ENCODE measurements at places on chromosomes 12 and 14.

- peaks cover 15% of the 10 kb centered on the region for H3K4me1 ChIP-seq
- no peaks in the 10 kb centered on the region for H3K27me3 ChIP-seq
- H3K27ac ChIP-seq, result no peak overlapping the region
- no peak for DNase-seq
Observed at GRCh38 chr14:54475911-54476310, 12.9 kb downstream of the GMFB start.

- no peak overlapping the region for H3K4me3 ChIP-seq
- H3K27ac ChIP-seq, result no peak overlapping the region
- peaks cover 1% of the 10 kb centered on the region for H3K36me3 ChIP-seq
- H3K27me3 ChIP-seq, result peaks cover 4% of the 10 kb centered on the region
Observed at GRCh38 chr12:131464081-131464480, 246.8 kb upstream of the SFSWAP start.

DNA sequence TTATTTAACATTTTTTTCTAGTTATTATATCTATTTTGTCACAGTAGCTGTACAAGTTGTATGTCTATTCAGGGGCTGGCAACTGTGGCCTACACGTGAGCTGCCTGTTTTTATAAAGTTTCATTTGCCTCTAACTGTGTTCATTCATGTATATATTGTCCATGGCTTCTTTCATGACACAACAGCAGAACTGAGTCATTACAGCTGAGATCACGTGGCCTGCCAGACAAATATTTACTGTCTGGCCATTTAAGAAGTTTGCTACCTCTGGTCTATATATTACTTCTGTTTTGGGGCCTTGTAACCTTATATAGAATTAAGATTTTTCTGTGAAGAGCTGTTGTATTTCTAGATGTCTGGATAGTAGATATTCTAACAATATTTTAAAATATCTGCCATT, 37.9 kb downstream of the KIAA0586 start:
- H3K4me3 ChIP-seq, result no peak overlapping the region
- H3K27ac ChIP-seq, result no peak overlapping the region
- H3K36me3 ChIP-seq, result peaks cover 24% of the 10 kb centered on the region
- H3K27me3 ChIP-seq, result no peaks in the 10 kb centered on the region
- H3K4me1 ChIP-seq, result no peaks in the 10 kb centered on the region
- DNase-seq, result no peak

- no peaks in the 10 kb centered on the region for H3K36me3 ChIP-seq
- no peak for DNase-seq
- H3K4me3 ChIP-seq, result no peak overlapping the region
- no peak overlapping the region for H3K27ac ChIP-seq
- H3K27me3 ChIP-seq, result no peaks in the 10 kb centered on the region
Observed at GRCh38 chr12:93133361-93133760, 204.3 kb upstream of the EEA1 start.

DNA sequence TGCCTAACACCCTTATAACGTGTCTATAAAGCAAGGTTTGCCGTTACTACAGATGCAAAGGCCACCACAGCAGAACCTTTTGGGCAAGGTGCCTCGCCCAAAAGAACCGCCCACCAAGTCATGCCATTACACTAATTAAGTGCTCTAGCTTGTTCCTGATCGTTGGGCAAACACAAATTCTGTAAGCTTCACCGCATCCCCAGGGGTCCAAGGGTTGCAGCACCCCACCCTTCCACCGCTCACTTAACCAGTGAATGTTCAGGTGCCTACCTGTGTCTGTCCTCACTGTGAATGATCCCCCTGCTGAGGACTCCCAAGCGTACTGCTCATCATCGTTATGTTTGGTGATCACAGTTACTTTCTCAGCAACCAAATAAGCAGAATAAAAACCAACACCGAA, 1.4 kb downstream of the HSP90AA1 start:
- peak overlapping the region; percentile 95 for H3K27ac ChIP-seq
- peaks cover 60% of the 10 kb centered on the region for H3K36me3 ChIP-seq
- H3K4me3 ChIP-seq, result peak overlapping the region; percentile 97
- H3K27me3 ChIP-seq, result no peaks in the 10 kb centered on the region
- no peak for DNase-seq
- peaks cover 64% of the 10 kb centered on the region for H3K4me1 ChIP-seq

DNA sequence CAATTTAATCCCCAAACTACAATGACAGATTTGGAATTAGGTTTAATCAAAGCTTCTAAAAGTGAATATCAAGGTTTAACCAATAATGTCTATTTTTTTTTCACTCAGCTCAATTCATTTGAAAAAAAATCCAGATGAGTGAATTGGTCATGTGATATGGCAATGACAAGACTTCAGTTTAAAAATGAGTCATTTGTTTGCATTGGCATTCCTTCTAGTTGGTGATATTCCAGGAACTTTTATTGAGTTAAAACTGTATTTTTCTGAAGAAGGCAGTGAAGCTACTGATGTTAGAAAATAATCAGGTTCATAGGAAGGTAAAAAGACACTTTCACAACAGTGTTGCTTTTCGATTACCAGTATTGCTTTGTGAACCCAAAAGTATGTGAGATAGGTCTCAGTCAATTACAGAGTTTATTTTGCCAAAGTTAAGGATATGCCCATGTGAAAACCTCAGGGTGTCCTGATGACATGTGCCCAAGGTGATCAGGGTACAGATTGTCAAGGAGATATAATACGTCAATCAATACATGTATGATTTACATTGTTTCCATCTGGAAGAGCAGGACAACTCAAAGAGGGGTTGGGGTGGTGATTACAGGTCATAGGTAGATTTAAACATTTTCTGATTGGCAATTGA, 1214.9 kb downstream of the GALC start:
- H3K4me3 ChIP-seq, result no peak overlapping the region
- DNase-seq, result no peak
- H3K27ac ChIP-seq, result no peak overlapping the region
- H3K4me1 ChIP-seq, result no peaks in the 10 kb centered on the region
- H3K36me3 ChIP-seq, result no peaks in the 10 kb centered on the region

- H3K4me3 ChIP-seq, result no peak overlapping the region
- DNase-seq, result peak; percentile 40
- no peaks in the 10 kb centered on the region for H3K27me3 ChIP-seq
- H3K4me1 ChIP-seq, result peaks cover 7% of the 10 kb centered on the region
Observed at GRCh38 chr12:91722072-91722471, 423.6 kb downstream of the BTG1 start.

GRCh38 chr12:54221402-54221984, 32.7 kb upstream of the SMUG1 start:
- H3K4me1 ChIP-seq, result peaks cover 11% of the 10 kb centered on the region
- no peak for DNase-seq
- H3K4me3 ChIP-seq, result no peak overlapping the region

DNA sequence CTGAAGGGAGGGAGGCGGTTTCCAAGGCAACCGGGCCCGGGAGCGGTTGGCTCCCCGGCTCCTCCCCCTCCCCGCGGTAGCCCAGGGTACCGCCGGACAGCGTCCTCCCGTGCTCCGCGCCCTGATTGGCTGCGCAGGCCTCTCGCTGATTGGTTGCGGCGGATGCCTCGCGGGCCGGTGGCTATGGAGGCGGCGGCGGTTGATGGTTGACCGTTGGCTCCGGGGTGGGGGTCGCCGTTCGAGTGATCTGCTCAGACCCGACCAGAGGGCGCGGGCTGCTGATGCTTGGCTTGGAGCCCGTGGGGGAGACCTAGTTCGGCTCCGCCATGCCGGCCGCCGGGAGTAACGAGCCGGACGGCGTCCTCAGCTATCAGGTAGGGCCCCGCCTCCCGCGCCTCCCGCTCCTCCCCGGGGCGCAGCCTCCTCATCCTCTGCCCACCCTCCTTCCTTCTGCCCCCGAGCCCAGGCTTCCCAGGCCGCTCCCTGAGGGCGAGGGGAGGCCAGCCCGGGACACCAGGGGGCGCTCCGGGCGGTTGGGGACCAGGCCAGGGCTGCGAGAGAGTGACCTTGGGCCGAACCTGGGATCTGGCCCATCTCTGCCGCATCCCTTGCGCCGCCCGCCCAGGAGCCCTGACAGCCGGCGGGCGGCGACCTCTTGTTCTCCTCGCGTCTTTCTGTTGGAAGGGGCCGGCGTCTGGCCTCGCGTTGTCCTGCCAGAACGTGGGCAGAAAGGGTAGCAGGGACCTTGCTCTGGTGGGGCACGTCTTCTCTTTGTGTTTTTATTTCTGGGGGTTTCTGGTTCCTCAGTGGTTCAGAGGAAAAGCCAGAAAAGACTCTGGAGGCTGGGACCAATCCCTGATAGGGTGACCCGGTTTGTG, at the start of gene SLC4A8:
Gene SLC4A8 (plus strand): TSS at position 170 of the 878 bp plus-strand sequence. CDS start 157 bp downstream, at position 327.
- H3K27ac ChIP-seq, result no peak within 1 kb of the TSS
- no peaks in the 10 kb centered on the region for H3K27me3 ChIP-seq
- DNase-seq, result peak; percentile 83
- peaks cover 9% of the 10 kb centered on the region for H3K4me1 ChIP-seq
- no peaks in the 10 kb centered on the region for H3K36me3 ChIP-seq

DNA sequence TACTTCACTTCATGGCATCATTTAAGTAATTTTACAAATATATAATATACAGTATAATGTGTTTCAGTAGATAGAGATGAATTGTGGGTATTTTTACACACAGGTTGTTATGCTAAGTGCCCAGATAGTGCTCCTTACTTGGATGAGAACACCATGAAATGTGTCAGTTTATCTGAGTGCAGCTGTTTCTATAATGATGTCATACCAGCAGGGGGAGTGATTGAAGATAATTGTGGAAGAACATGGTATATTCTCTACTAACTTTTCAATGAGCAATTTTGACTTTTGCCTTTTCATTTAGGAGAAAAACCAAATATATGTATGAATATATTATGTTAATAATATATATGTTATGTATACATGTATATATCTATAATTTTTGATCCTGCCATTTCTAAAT, 221.6 kb downstream of the LRRK2 start:
- no peak overlapping the region for H3K4me3 ChIP-seq
- DNase-seq, result no peak
- no peaks in the 10 kb centered on the region for H3K4me1 ChIP-seq
- H3K27me3 ChIP-seq, result no peaks in the 10 kb centered on the region
- no peak overlapping the region for H3K27ac ChIP-seq

DNA sequence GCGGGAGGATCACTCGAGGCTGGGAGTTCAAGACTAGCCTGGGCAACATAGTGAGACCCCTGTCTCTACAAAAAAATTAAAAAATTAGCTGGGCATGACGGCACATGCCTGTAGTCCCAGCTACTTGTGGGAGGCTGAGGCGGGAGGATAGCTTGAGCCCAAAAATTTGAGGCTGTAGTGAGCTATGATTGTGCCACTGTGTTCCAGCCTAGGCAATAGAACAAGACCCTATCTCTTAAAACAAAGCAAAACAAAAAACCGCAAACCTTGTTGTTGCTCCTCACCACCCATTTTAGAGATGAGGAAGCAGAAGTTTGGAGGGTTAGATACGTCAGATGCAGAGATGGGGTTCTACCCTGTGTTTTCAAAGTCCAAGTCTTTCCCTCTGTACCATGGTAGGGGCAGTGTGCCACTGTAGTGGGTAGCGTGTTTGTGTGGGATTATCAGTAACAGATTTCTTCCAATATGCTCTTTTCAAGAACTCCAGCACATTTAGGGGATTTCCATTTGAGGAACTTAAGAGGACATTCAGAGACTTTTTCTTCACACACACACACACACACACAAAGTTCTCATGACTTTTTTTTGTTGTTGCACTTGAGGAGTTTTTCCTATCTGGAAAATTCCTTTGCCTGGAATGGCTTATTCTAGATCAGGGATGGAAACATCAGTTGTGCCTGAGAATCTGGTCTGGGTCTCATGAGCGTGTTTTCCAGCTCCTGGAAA, 186.5 kb downstream of the CHST11 start:
- peaks cover 20% of the 10 kb centered on the region for H3K4me1 ChIP-seq
- DNase-seq, result no peak
- peaks cover 16% of the 10 kb centered on the region for H3K36me3 ChIP-seq
- no peak overlapping the region for H3K27ac ChIP-seq

- peaks cover 20% of the 10 kb centered on the region for H3K36me3 ChIP-seq
- no peak overlapping the region for H3K27ac ChIP-seq
- H3K4me3 ChIP-seq, result no peak overlapping the region
- DNase-seq, result no peak
Observed at GRCh38 chr12:56271031-56271430, 4.3 kb downstream of the COQ10A start.

GRCh38 chr12:130452546-130452945, 114.9 kb downstream of the PIWIL1 start:
- no peaks in the 10 kb centered on the region for H3K27me3 ChIP-seq
- no peaks in the 10 kb centered on the region for H3K36me3 ChIP-seq
- DNase-seq, result no peak
- no peak overlapping the region for H3K27ac ChIP-seq
- no peak overlapping the region for H3K4me3 ChIP-seq
- H3K4me1 ChIP-seq, result no peaks in the 10 kb centered on the region

GRCh38 chr12:56951582-56952339, 5.6 kb downstream of the RDH16 start:
- no peak overlapping the region for H3K4me3 ChIP-seq
- H3K27me3 ChIP-seq, result no peaks in the 10 kb centered on the region
- H3K4me1 ChIP-seq, result no peaks in the 10 kb centered on the region
- H3K36me3 ChIP-seq, result no peaks in the 10 kb centered on the region
- H3K27ac ChIP-seq, result no peak overlapping the region
- no peak for DNase-seq

DNA sequence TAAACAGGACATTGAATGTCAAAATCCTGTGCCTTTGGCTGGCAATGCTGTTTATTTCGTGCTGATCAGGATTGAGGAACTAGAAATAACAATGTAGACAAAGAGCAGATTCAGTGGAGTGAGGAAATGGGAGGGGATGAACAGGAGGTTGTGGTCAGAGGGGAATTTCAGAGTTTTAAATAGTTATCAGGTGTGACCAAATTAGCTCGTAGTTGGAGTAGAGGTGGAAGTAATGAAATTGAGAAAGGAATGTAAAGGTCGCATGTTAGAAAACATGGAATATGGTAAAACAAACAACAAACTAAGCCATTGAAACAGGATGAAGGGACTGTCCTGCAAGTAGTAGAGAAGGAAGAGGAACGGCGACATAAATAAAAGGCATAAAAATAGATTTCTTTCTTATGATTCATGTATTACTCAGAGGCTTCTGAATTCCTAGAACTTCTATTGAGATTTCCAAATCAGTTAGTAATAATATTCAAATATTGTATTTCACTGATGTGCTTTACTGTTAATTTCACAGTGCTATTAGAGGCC, 9.5 kb upstream of the SAV1 start:
- no peaks in the 10 kb centered on the region for H3K27me3 ChIP-seq
- peak overlapping the region; percentile 10 for H3K4me3 ChIP-seq
- no peak overlapping the region for H3K27ac ChIP-seq
- peaks cover 16% of the 10 kb centered on the region for H3K4me1 ChIP-seq
- no peaks in the 10 kb centered on the region for H3K36me3 ChIP-seq
- no peak for DNase-seq

DNA sequence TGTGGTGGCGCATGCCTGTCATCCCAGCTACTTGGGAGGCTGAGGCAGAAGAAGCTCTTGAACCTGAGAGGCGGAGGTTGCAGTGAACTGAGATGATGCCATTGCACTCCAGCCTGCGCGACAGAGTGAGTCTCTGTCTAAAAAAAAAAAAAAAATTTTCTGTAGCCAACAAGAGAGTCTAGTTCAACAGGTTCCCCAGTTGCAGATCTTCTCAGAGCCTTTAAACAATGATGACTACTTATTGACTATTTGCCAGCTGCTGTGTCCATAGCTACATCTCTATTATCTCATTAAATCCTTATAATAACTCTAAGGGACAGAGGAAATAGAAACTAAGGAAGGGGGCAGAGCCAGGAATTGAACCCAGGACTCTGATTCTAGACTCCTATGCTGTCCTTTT, 15.2 kb upstream of the MYL2 start:
- H3K27ac ChIP-seq, result no peak overlapping the region
- H3K27me3 ChIP-seq, result peaks cover 13% of the 10 kb centered on the region
- H3K4me3 ChIP-seq, result no peak overlapping the region
- peaks cover 7% of the 10 kb centered on the region for H3K4me1 ChIP-seq
- H3K36me3 ChIP-seq, result no peaks in the 10 kb centered on the region
- no peak for DNase-seq
